ENCODE measurements at places on chromosomes 12 and 14.
A peak's percentile ranks its signal among the peaks of the same experiment; 100 is the strongest.

DNA sequence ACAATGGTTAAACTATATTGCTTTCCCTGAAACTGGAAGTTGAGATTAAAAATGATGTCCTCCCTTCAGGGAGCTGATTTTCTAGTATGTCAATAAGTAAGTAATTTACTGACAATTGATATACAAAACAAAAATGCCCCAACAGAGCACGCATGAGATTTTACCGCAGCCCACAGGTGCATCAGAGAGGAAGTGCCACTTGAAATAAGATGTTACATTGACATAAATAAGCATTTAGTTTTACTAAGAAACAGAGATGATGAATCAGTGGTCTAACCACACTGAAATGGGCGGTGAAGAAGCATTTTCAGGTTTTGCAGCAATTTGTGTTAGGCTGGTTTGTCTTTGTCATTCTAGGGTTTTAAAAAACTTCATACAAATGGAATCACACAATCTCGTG lies 8.8 kb upstream of the CLECL1 start:
- no peak for DNase-seq

DNA sequence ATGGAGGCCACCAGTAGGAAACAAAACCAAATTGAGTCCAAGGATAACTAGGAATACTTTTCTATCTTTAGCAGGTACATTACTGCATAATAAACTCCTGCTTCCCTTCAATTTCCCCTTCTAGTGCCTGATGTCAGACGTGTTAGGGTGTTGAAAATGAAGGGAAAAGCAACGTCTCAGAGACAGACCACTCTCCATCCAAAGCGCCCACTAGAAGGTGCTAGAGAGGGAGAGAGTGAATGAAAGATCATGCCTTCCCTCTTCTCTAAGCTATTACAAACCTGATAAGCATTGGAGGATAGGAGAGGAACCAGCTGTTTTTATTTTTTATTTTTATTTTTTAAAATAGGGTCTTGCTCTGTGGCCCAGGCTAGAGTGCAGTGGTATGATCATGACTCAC lies 64.1 kb downstream of the ZNF641 start:
- DNase-seq = peak; percentile 26

DNA sequence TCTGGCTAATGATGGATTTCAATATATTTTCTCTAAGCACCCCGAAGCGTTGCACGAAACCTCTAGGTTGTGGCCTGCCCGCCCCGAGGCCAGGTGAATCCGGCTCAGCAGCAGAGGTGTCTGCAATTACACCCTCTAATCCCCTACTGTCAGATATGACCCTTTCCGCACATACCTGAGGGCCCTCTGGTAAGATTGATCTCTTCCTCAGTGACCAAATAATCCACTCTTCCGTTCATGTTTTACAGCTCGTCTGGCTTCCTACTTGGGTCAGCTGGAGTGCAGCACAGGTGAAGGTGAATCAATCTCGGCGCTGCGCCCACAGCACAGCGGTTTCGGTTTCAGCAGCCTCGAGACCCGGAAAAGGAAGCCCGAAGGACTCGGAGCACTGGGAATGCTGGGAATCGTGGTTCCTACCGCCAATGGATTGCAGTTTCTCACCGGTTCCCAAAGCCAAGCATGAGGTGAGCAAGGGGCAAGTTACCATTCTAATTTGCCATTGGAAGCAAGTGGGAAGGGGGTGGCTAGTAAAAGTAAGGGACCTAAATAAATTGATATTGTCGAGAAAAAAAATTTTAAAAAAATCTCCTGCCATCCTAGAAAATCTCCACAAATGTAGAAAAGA lies at the start of gene SYNJ2BP:
TSS of gene SYNJ2BP (minus strand) at position 366 of the 625 bp plus-strand sequence. CDS start at position 239, 127 bp downstream.
- DNase-seq = no peak

GRCh38 chr12:132100306-132101065 lies 43.6 kb downstream of the DDX51 start:
- no peak for DNase-seq

- peak; percentile 10 for DNase-seq
Measured at GRCh38 chr12:68919581-68920239, 13.3 kb downstream of the CPM start.

DNA sequence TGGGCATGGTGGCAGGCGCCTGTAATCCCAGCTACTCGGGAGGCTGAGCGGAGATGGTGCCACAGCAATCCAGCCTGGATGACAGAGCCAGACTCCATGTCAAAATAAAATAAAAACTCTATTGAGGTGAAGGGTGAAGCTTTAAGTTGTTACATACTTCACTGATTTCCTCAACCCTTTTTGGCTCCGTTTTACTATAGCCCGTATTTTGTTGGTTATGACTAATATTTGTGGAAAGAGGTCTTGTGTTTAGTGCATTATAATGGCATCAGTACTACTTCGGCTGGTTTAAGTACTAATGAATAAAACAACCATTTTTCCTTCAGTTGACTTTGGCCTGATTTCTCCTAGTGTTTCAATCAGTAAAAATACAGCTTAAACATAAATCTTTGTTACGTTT lies 27.0 kb upstream of the SLC2A14 start:
- DNase-seq = no peak

DNA sequence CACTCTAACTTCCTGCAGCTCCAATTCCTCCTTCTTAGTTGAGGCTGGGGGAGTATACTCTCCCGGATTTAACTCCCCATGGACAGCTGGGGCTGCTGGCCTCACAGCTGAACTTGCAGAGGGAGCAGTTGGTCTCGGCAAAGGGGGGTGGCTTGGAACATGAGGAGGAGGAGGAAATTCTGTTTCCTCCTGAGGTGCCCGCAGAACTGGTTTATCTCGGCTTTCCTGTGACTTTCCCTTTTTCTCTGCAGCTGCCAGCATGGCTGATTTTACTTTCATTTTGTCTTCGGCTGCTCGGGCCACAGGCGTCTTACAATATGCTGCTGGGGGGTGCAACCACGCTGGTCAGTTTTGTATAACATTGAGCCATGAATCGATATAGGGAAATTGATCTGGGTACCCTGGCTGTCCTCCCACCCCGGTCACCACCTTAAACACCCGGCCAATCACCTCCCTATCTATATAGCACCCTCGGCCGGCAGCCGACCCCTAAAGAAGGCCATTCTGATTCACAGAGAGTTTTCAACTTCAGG lies 1317.6 kb downstream of the TMEM121 start:
- DNase-seq = no peak

GRCh38 chr12:51817027-51817953 lies 31.2 kb downstream of the FIGNL2 start:
- no peak for DNase-seq

- no peak for DNase-seq
Measured at GRCh38 chr12:27896419-27896990, 76.0 kb downstream of the PTHLH start.

DNA sequence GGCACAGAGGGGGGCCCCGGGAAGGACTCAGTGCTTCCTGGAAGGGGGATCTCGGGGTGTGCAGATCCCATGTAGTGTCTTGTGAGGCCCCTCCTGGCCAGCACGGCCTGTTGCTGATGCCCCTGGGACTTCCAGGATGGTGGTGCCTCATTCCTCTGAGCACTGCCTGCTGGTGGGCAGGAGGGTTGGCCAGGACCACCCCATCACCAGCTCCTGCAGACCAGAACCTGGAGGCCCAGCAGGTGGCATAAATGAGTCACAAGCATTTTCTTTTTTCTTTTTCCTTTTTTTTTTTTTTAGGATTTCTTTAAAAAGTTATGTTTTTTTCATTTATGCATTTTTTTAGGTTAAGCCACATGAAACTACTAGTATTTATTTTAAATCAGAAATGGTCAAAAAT lies 8.0 kb downstream of the MMP17 start:
- peak; percentile 43 for DNase-seq

DNA sequence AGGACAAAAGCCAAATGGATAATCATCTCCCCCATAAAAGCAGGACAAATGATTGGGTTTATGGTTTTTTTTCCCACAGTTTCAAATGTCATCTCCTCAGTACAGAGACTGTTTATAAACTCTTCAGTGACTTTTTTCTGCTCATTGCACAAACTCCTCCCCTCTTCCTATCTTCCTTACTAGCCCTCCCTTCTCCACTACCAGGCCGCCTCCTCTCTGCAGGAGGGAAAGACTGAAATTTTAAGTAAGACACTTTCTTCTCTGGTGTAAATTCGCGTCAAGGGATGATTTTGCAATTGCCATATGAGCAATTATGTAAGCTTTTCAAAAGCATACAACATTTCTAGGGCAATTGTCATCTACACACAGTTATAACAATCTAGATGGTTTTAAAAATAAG lies 37.0 kb downstream of the BTG1 start:
- DNase-seq = peak; percentile 35

DNA sequence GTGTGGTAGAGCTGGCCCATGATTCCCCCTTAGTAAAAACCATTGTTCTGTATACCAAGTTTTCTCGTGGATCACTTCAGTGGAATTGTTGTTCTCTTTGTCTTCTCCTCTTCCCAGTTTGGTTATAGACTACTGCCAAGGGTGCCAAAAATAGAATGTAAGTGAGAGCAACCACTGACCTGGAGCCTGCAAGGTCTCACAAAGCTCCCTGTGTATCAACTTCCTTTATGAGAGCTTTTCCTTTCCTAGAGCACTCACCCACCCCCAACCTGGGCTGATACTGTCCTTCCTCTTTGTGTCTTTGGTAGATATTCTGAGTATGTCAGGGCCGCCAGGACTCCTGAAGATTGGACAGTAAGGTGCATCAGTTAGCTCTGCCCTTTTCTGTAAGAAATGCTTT lies 101.0 kb downstream of the SCN8A start:
- no peak for DNase-seq

GRCh38 chr12:126855768-126856167 lies 1411.2 kb upstream of the TMEM132C start:
- DNase-seq = no peak

- no peak for DNase-seq
Measured at GRCh38 chr14:58898655-58899316, 261.0 kb downstream of the DACT1 start.
